Activated CD4-positive, alpha-beta T cell treated with anti-CD3 and anti-CD28 coated beads, Interleukin-2, amount 50 U/mL, for 24 hours (primary cell): ENCODE measurements at places on chromosomes 11 and 22.

DNA sequence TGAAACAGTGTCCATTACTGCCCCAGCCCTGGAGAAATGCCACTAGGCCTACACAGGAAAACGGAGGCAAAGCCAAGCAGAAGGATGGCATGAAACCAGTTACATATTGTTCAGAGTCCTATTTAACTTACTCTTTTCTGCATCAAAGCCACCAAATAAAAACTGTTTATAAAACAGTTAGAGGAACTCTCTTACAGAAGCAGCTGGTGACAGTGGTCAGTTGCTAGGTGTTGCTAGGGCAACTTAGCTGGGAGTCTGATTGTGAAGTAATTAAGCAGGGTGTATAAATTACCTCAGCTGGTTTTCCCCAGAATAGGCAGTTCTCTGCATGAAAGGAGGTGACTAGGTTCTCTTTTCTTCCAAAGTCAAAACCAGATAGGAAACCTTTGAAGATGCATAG lies 115.6 kb upstream of the ZBED5 start:
- DNase-seq: no peak

DNA sequence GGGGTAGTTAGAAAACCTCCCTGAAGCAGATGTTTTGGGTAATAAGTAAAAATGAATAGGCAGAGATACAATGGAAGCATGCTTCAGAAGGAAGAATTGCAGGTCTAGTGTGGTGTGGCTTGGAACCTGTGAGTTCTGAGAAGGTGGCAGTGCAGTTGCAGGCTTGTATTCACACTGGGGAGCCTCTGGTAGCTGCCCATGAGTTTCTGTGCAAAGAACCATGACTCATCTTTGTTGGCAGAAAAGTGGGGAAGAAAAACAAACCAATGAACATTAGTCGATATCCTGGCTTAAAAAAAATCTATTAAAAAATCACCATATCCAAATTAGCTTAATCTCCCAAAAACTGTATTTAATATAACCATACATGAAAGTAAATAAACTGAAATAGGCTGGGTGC lies 232.6 kb downstream of the FAT3 start:
- no peak for DNase-seq

- DNase-seq: no peak
Observed at GRCh38 chr11:28343304-28344233, 235.4 kb downstream of the METTL15 start.

- no peak for DNase-seq
Observed at GRCh38 chr22:44588348-44588747, 90.3 kb upstream of the RTL6 start.

DNA sequence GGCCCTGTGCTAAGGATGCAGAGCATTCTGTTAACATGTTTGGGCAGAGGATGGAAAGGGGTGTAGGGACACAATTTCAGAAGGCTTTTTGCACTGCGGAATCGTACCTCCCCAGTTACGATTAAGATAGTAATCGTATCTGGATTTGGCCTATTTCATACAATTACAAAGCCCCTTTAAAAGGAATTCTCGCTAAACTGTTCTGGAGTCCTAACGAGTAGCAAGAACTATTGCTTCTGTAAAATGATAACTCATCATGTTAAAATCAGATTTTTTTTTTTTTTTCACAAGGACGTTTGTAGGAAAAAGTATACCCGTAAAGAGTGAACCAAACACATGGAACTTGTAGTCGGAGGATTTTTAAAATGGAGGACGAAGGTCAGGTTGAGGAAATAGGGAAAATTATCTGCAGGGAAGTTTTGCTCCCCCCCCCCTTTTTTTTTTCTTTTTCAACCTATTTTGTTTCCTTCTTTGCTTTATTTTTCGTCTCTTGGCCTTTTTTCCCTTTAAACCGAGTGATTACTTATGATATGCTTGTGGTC lies 934 bp downstream of the HSD17B12 start:
- no peak for DNase-seq

DNA sequence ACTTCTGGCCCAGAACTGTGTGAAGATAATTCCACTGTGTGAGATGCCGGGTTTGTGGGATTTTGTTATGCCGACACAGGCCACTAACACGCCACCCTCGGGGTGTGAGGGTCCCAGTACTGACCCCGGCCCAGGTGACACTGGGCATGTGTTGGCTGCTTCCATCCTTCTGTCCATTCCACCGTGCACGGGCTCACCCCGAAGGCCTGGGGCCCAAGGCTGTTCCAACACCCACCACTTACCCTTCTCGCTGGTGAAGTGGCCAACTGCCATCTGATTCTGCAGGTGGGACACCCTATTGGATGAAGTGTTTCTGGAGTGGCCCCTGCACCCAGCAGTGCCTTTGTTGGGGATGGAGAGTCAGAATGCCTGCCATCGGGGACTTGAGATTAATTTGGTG lies 1307.5 kb downstream of the BRD1 start:
- DNase-seq: no peak

DNA sequence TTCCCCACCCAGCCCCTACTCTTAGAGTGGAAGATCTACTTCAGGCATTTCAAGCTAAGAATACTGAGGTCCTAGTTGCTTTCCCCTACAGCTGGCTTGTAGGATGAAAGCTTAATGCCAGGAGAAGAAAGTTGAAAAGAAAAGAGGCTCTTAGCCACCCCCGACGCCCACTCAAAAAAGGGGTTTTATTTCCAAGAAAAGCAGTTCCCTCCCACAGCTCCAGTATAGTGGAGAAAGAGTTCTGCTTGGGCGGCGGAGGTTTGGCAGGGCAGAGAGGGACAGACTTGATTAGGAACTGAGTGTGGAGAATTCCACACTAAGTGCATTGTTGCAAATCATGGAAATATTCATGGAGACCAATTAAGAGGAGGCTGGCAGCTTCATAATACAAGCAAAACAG lies 470.9 kb downstream of the ETS1 start:
- DNase-seq: no peak

DNA sequence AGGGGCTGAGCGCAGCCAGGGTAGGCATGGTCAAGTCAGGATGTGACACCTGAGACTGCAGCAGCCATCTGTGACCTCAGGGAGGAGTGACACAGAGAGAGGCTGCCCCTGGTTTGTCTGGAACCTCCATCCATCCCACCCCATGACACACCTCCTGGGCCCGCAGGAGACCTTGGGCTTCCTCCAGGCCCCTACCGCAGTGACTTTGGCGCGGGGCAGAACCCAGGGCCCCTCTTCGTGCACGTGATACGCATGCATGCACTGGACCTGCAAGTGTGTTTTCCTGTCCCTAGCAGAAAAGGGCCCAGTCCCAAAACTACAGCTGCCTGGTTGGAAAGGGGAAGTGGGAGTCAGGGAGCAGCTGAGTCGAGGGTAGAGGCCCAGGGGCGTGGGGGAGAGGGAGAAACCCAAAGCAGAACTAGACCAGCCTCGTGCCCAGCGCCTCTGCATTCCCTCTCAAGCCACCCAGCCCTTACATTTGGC lies 7.9 kb upstream of the CYTH4 start:
- DNase-seq: no peak

- DNase-seq: no peak
Observed at GRCh38 chr11:44651535-44652155, 75.1 kb upstream of the TSPAN18 start.

GRCh38 chr22:35421121-35421520 lies 21.2 kb downstream of the MCM5 start:
- DNase-seq: no peak

DNA sequence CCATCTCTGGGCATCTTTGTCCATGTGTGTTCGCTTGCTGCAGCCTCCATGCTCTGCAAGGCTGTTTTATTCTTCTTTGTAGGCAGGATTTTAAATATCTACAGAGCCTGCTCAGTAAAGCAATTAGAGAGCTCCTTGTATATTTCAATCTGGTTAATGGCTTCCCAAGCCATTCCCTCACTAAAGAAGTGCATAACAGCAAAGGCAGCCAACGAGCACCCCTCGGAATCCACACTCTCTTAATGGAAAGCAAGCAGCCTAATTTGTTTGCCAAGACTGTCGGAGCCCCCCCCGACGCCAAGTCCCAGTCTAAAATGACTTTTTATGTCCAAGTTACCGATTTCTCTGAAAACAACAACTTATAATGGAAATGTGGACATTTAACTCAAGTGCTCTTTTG lies 123.6 kb downstream of the ARL14EP start:
- DNase-seq: no peak

- DNase-seq: no peak
Observed at GRCh38 chr11:15199693-15200092, 85.0 kb downstream of the INSC start.

DNA sequence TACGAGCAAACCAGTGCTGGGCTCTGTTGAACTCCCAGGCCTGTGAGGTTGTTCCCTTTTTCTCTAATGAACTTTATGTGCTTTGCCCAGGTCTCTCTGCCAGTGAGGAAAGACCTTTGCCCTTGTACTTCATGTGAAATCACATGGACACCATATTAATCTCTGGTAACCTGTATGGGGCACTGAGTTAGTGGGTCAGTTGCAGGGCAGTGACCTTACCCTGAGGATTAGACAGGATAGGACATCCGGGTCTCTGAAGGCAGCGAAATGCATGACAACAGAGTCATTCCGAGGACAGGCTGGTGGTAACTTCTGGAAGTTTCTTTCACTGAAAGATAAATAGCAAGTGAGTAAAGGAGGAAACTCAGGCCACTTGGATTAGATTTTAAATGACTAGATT lies 93.7 kb downstream of the ZBTB16 start:
- DNase-seq: no peak

DNA sequence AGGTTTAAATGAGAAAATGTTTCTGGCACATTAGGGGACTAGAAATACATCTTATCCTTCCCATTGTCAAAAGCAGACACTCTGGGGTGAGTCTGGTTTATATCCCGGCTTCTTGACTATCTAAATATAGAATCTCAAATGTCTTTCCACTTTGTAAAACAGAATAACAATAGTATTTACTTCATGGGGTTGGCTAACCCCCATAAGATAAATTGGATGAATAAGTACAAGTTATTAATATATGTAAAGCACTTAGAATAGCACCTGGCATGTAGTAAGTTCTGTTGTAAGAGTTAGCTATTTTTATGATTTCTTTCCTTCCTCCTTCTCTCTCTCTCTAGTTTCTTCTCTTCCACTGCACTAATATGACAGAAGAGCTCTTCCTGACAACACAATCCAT lies 499.1 kb downstream of the INSC start:
- no peak for DNase-seq
